ENCODE measurements at places on chromosomes 5 and 9.

GRCh38 chr5:178212241-178213002 is 8.1 kb downstream of the HNRNPAB start:
- DNase-seq, result no peak

DNA sequence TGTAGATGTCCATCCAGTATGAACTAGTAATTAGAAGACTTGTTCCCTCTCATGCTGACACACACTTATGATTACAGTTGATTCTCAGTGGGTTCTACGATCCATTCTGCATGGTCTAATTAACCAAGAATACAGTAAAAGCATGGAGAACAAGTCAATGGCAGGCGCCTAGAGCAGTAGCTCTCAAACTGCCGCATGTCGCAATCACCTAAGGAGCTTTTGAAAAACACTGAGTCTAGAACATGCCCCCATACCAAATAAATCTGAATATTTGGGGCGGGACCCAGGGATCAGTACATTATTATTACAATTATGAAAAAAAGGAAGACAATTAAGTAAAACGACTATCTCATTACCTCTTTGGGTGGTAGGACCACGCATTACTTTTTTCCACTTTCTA is 26.7 kb upstream of the CEP78 start:
- DNase-seq, result no peak

GRCh38 chr9:107283623-107284616 is 841 bp downstream of the RAD23B start:
- DNase-seq, result peak; percentile 68

DNA sequence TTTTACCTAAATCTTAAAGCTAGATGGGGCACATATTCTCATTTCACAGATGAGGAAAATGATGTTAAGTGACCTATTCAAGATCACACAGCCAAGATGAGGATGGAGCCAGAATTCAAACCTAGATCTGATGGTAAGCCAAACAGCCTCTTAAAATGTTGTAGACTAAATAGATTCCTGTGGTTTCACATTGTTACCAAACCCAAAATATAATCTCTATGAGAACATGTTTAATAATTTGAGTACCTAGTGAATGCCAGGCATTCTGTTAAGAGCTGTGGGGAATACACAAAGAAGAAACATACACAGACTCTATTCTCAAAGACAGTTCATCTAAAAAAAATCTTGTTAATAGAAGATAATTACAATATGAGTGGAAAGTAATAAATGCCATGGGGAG is 25.2 kb downstream of the HOMER1 start:
- DNase-seq, result no peak

GRCh38 chr9:35776018-35776417 is 15.4 kb upstream of the NPR2 start:
- DNase-seq, result no peak

DNA sequence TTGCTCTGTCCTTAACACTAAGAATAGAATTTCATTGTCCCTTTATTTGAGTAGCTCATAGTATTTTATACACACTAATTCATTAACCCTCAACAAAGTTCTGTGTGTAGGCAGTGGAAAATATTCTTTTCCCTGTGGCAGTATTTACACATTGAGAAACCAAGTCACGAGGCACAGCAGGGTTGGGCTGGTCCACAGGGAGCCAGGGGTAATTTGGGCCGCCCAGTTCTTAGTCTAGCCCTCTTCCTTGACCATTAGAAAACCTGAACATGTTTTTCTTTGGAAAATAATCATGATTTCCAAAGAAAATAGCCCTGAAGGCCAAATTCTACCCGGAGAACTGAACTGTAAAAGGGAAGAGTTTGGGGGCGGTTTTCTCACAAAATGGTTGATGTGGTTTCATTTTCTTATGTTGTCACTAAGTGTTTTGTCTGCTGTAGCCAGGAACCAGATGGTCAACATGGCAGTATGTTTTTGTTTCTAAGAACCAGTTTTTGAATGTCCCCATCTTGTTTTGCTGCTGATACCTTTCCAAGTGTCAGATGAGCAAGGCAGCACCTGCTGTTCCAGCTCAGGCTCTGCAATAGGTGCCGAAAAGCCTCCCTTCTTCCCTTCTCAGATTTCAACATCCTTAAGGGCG is 29.6 kb downstream of the ARHGEF28 start:
- no peak for DNase-seq

DNA sequence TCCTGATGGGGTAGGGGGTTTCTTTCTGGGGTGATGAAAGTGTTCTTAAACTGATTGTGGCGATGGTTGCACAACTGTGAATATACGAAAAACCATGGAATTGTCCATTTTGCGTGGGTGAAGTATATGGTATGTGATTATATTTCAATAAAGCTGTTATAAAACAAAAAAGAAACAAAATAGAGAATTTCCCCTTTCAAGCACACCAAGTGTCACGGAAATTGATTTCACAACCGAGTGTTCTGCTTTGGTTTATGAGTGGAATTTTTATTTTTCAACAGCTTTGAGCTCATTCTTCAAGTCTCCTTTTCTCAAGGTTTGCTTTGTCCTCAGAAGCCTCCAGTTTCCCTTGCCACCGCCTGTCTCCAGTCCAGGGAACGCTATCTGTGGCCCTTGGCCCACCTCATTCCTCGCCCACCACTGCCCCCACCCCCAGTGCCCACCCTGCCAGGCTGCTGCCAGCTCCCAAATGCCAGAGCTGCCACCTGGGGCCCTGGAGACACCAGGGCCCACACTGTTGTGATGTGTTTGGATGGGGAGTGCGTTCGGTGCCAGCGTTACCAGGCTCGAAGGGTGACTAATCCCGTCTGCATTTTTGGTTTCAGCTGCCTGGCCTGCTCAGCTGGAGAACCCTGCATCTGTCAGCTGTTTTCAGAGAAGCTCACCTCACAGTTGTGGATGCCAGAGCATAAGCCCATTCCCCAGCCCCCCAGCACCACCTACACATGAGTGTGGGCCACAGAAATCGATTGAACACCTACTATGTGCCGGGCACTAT is 30.4 kb downstream of the DUSP1 start:
- no peak for DNase-seq

- no peak for DNase-seq
Measured at GRCh38 chr9:132090771-132091170, 11.1 kb upstream of the MED27 start.

DNA sequence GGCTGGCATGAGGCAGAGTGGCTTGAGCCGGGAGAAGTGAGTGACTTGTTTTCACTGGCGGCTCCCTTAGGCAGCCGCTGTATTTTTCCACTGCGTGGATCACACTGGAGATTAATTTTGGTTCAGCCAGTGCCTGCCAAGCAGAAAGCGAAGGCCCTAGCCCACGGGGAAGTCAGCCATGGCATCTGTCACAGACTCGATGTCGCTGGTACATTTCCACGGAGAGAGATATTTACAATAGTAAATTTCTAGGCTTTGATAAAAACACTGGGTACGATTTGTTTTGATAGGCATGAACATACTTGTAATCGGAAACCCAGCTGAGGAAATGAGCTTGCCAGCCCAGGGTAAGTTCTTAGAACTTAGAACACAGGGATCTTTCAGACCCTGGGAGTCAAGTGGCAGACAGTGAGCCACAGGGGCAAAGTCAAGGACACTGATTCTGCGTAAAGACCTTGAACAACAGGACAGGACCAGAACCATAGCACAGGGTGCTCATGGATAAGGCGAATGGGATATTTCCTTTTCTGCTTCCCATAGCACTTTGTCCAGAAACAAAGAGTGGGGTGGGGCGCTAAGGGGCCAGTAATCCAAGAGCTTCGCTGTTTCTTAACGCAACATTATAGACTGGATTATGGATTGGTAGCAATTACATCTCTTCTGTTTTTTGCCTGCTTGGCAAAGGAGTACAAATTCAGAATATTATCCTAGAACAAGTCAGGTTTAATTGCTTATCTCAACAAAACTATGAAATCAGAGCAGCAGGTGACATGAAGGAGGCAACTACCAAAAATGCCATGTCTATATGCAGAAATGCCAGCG is 4.5 kb downstream of the DUSP1 start:
- DNase-seq, result no peak

- no peak for DNase-seq
Measured at GRCh38 chr5:174056064-174056847, 10.8 kb downstream of the NSG2 start.

DNA sequence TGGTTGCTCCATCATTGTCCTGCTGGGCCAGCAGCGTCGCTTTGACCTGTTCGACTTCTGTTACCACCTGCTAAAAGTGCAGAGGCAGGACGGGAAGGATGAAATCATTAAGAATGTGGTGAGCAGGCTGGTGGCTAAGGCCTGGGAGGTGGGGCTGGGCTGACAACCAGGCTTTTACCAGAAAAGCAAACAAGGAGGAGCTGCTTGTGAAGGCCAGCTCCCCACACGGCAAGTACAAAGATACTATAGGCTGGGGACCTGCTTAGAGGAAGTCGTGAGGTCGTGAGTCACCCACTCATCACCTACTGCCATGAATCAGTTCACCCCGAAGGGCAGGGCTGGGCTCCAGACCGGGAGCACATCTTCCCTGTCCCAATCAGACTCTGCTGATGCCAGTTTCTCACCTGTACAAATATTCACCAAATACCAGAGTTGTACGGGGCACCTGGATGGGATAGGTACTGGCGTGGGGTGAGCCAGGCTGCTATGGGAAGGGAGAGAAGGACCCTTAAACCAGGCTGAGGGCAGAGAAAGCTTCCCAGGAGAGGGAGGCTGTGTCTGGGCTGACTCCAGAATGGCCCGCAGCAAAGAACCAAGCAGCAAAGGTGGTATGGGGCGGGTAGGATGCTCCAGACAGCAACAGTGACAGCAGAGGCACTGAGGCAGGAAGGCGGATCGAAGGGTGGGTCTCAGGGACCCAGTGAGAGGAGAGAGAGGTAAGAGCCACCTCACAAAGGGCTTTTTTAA is 69.3 kb upstream of the NIPAL4 start:
- peak; percentile 66 for DNase-seq

GRCh38 chr5:62168506-62169281 is 137.3 kb upstream of the KIF2A start:
- no peak for DNase-seq

DNA sequence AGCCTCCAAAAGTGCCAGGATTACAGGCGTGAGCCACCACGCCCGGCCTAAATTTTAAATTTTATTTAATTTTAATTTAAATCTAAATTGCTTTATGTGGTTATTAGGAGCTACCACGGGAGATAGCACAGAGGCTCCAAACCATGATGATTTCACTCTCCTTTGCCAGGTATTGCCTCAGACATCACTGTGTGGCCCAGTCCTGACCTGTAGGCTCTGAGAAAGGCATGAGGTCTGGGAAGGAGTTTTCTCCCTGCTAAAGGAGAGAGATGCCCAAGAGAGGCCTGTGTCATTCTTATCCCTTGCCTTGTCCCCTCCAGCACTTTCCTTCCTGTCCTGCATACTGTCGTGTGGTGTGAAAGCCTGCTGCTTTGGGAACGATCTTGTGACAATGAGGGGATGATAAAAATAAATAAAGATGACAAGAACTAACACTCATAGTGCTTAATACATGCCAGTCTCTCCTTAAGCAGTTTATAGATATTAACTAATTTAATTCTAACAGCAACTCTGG is 37.0 kb upstream of the BASP1 start:
- no peak for DNase-seq

GRCh38 chr5:107235167-107235566 is 435.6 kb downstream of the EFNA5 start:
- no peak for DNase-seq

GRCh38 chr5:87775228-87775627 is 362.5 kb upstream of the CCNH start:
- DNase-seq, result no peak

GRCh38 chr5:149442563-149443182 is 63.6 kb upstream of the IL17B start:
- peak; percentile 75 for DNase-seq

- DNase-seq, result no peak
Measured at GRCh38 chr5:35317586-35317985, 87.3 kb upstream of the PRLR start.

DNA sequence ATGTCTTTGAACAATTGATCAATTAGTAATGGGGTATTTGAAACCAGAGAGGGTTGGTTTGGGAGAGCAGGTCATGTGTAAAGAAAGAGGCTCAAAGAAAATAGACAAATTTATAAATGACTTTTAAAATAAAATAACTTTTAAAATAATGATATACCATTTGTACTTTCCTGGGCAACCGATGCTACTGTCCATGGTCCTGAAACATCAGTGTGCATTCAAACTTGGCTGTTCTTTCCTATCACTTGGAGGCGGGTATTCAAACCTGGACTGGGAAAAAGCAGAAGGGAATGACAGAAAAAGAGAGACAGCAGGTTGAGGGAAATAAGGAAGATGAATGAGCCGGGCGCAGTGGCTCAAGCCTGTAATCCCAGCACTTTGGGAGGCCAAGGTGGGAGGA is 1446.4 kb upstream of the WWC1 start:
- DNase-seq, result no peak

GRCh38 chr9:98129451-98129881 is 10.4 kb upstream of the TRIM14 start:
- no peak for DNase-seq

GRCh38 chr5:124761010-124761409 is 14.6 kb upstream of the ZNF608 start:
- DNase-seq, result no peak

GRCh38 chr5:161547406-161547737 is 847 bp upstream of the GABRB2 start:
- no peak for DNase-seq

DNA sequence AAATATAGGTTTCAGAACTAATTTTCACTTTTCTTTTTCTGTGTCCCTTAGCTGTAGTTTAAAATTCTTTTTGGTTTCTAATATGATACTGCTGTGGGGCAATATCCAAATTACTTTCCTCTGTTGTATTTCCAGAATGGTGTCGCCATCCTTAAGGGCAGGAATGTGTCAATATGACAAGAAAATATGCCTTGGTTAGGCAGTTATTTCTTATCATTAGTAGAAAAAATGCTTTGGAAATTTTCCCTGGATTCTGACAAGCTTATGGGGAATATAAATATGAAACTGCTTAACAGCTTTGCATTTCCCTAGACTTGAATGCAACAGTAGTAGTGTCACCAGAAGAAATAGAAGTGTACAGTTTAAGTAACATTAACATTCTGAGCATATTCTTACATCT is 29.4 kb downstream of the ANKRD34B start:
- DNase-seq, result no peak

- DNase-seq, result no peak
Measured at GRCh38 chr9:470552-471194, 256.0 kb downstream of the DOCK8 start.

- no peak for DNase-seq
Measured at GRCh38 chr5:50958852-50959457, 292.5 kb downstream of the PARP8 start.

GRCh38 chr5:173742432-173742816 is 126.0 kb upstream of the BOD1 start:
- DNase-seq, result peak; percentile 3

GRCh38 chr5:132802044-132802684 is 10.9 kb upstream of the SOWAHA start:
- DNase-seq, result no peak

DNA sequence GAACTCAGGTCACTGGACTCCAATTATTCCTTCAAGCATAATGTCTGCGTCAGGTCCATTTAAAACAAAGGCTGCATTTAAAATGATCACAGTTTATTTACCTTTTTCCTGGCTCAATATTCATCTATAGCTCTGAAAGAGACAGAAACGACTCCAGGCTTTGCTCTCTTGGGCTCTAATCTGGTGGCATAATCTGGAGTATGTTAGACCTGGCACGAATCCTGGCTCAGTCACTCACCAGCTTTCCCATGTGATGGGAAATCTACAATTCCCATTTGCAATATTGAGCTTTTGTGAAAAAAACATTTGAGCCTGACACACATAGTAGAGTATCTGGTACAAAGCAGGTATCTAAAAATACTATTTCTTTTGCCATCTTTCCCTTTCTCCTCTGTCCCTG is 155.8 kb downstream of the SEMA6A start:
- no peak for DNase-seq

Data from activated T-cell treated with anti-CD3 and anti-CD28 coated beads for 48 hours (primary cell).